CD4-positive, alpha-beta T cell treated with Interleukin-6 at 100 ng/mL for 8 hours (primary cell): ENCODE measurements at places on chromosomes 1 and 21.
A peak's percentile ranks its signal among the peaks of the same experiment; 100 is the strongest.

DNA sequence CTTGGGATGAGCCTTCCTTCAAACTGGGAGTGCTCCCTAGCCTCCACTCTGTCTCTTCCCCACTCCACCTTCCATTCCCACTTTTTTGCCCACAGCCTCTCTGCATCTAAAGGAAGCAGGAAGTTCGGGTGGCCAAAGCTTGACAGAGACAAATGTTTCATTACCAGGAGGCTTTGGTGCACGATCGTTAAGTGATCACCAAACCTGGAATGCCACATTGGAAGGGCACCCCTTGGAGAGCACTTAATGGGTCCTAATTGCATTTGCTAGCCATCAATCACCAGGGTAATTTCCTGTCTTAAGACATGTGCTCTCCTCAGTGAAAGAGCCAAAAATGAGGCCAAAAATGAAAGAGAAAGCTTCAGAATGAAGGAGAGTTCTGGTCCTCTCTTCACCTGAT, 206.5 kb downstream of the TNR start:
- DNase-seq, result no peak

- DNase-seq, result no peak
Measured at GRCh38 chr1:10901891-10902805, 105.7 kb upstream of the CASZ1 start.

- DNase-seq, result no peak
Measured at GRCh38 chr1:148308832-148309458, 156.9 kb upstream of the NBPF11 start.

GRCh38 chr1:163467289-163467688, 145.5 kb downstream of the NUF2 start:
- no peak for DNase-seq

DNA sequence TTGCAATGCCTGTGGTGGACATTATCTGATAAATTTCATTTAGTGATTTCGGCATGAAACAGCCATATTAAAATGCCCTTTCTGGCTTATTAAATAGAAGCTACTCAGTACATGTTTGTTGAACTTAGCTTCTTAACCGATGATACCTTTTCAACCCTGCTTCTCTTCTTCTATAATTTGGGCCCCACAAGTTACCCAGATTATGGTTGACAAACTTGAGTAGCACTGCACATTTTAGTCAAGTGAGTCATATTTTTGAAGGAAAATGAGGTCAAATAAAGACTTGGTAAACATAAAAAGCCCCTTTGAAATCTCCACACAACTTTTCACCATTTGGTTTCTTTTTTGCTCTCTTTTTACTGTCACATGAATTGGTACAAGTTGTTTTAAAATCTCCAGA, 33.8 kb downstream of the GIPC2 start:
- no peak for DNase-seq

DNA sequence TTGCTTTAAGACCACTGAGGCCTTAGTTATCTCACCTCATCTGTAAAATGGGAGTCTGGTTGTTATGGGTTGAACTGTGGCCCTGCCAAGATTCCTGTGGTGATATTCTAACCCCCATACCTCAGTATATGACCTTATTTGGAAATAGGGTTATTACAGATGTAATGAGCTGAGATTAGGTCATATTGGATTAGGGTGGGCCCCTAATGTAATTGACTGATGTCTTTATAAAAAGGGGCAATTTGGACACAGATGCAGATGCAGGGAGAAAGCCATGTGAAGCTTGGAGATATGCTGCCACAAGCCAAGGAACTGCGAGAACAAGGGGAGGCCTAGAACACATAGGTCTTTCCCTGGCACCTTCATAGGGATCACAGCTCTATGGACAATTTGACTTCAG, 3.9 kb downstream of the C1orf87 start:
- DNase-seq, result no peak

- DNase-seq, result no peak
Measured at GRCh38 chr1:244904119-244904518, 39.8 kb upstream of the HNRNPU start.

- no peak for DNase-seq
Measured at GRCh38 chr21:17513214-17514123, 626 bp downstream of the CXADR start.

GRCh38 chr1:7136166-7136953, 351.1 kb downstream of the CAMTA1 start:
- DNase-seq, result no peak

- no peak for DNase-seq
Measured at GRCh38 chr1:8423269-8423691, 105.4 kb downstream of the SLC45A1 start.

- DNase-seq, result peak; percentile 55
Measured at GRCh38 chr21:15732290-15732995, 2.7 kb downstream of the USP25 start.

- no peak for DNase-seq
Measured at GRCh38 chr1:14929547-14930246, 223.8 kb upstream of the TMEM51 start.

DNA sequence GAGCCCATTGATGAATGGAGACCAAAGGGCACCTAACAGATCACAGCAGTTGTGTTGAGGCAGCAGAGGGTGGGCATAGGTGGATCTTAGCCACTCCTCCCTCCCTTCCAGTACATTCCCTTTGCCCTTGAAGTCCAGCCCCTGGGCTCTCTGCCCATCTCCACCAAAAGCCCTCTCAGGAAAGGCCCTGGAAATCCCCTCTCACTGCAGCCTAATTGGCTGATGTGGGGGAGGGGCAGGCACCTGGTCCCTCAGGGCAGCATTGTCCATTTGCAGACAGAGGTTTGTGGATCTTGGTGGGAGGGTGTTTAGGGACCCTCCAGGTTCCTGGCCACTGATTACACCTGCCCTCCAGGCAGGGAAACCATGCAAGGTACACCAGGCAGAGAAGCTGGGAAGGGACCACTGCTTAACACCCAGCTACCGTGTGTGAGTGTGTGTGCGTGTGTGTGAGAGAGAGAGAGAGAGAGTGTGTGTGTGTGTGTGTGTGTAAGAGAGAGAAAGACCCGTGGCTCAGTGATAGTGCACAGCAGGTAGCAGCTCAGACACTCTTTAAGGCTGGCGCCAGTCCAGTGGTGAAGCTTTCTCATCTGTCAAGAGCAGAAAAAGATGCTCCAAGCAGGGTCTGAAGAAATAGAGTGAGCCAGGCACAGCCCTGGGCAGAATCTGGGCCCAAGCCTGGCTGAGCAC, 71.1 kb downstream of the MATN1 start:
- DNase-seq, result no peak

GRCh38 chr1:162303004-162303344, 73.7 kb downstream of the SPATA46 start:
- DNase-seq, result no peak

GRCh38 chr1:228902781-228903433, 167.6 kb downstream of the RHOU start:
- no peak for DNase-seq

DNA sequence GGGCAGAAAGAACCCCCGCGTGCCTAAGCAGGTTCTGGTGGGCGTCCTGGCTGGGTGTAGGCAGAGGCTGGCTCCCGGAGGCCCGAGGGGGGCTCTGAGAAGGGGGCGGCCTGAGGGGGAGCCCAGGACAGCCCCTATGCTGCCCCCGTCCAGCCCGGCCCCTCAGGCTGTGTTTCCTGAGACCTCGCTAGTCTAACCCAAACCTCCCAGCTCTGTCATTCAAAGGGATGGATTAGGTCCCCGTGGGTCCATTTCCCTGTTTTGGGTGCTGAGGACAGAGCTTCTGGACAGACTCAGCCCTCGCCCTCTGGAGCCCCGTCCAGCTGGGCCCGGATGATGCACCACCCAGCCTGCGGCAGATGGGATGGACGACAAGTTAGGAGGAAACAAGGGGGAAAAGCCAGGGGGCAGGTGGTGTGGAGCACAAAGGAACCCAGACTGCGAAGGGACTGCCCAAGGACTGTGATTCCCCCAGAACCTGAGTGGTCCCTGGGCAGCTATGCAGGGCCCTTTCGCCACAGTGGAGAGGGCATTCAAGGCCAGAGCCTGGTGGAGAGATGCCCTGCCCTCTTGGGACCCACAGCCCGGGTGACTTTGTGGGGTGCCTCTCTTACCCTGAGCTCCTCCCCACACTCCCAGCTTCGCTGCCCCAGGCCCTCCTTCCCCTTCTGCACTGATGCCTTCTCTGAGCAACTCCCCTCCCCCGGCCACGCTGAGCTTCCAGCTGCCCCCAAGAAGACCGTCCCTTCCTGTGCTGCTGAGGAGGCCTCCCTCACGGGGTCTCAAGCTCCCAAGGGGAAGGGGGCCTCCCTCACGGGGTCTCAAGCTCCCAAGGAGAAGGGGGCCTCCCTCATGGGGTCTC, 2.8 kb downstream of the HES4 start:
- no peak for DNase-seq

- no peak for DNase-seq
Measured at GRCh38 chr1:15900662-15901279, 53.3 kb downstream of the SPEN start.

DNA sequence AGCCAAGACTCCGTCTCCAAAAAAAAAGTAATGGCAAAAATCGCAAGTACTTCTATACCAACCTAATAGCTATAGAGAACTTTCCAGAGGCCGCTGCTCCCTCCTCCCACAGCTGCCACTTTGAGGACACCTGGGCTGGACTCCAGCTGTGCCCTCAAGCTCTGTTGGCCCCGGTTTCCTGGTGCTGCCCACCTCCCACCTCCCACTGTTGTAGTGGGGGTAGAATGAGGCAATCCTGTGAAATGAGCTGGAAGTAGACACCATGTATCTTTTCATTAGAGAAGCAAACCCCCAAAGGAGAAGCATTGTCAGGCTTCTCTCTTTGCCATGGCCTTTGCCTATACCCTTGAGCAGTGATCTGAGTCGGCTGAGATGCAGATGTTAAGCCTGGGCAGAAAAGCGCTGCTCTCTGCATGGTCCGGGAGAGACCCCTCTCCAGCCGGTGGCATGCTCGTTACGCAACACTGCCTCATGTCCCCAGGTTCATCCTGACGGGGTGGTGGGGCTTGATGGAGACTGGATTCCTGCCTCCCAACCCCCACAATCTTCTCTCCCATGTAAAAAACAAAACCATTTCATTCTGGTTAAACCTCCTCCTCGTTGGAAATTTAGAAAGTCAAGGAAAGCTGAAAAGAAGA, 39.7 kb downstream of the SIM2 start:
- DNase-seq, result no peak

- no peak for DNase-seq
Measured at GRCh38 chr1:220564216-220564615, 36.3 kb downstream of the MARK1 start.

- no peak for DNase-seq
Measured at GRCh38 chr1:31715087-31715872, 11.5 kb upstream of the COL16A1 start.

- DNase-seq, result no peak
Measured at GRCh38 chr1:162177126-162177525, 107.6 kb downstream of the NOS1AP start.

- DNase-seq, result no peak
Measured at GRCh38 chr1:171277534-171277933, 29.2 kb downstream of the FMO1 start.
